Stomach (tissue), 19 donors: ENCODE measurements at places on chromosomes 2 and 18.

DNA sequence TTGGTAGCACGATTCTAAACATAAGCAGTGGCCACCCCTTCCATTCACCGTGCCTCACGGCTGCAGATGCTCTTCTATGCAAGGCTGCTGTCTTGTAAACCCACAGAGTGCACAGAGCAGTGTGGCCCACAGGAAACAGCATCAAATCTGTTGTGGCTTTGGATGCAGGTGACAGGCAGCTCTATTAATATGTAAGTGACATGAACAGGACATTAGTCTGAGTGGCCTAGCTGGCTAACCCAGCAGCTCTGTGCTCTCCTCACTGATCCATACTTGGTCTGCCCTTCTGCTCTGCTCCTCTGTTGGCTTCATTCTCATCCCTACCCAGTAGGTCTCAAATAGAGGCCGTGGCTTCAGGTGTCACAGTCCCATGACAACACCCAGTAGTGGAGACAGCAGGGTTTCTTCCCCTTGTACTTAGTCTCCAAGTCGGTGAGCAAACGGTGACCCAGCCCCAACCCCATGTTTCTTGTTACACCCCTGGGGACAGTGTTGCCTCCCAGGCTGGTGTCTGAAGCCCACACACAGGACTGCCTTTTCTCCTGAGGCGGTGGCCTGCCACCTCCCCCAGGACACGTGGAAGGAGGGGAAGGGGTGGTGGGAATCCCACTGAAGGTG, 5.8 kb downstream of the SH3RF3 start:
- no peak for DNase-seq

- DNase-seq, result no peak
Observed at GRCh38 chr18:26002375-26002910, 88.0 kb downstream of the SS18 start.

- DNase-seq, result no peak
Observed at GRCh38 chr18:74519320-74520095, 14.8 kb upstream of the CNDP1 start.

DNA sequence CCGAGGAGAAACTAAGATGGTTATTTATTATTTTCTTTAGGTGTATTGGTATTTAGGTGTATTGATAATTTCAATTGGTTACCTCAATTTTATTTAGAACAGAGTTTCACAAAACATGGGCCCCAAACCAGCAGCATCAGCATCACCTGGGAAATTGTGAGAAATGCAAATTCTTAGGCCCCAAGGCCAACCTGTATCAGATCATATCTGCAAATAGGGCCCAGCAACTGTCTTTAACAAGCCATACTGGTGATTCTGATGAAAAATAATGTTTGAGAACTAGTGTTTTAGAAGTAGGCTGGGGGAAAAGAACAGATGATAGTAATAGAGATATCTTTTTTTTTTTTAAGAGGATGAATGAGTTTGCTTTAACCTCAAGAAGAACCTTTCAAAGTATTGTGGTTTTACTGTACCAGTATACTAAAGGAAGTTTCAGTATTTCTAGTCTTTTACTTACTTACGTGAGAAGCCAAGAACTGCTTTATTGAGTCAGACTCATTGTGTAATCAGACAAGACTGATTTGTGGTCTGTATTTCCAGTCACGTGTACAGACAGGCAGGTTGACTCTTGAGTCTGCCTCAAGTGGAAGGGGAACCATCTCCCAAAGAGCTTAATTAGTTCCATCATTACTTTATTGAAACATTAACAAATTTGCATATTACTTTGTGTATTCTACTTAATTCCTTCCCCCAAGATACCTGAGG, 60.4 kb upstream of the GAREM1 start:
- DNase-seq, result no peak

- DNase-seq, result no peak
Observed at GRCh38 chr2:161946489-161947107, 127.4 kb downstream of the DPP4 start.

DNA sequence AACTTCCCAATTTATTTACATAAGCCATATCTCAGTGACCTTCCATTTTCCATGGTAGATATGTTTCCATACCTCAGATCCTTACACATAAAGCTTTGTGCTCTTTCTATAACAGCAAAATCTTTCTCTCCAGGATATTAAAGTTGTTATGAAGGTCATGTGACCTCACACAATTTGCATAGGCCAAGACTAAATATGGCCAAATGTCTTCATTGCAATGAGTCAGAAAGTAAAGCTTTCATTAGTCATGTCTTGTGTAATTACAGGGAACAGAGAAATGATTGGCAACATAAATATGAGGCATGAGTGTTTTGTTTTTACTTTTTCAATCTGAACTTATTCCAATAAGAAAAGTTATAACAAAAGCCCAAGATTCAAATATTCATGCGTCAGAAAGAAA, 243.5 kb downstream of the ASXL3 start:
- peak; percentile 58 for DNase-seq

GRCh38 chr2:56757884-56758545, 574.2 kb downstream of the CCDC85A start:
- DNase-seq, result no peak

- peak; percentile 83 for DNase-seq
Observed at GRCh38 chr2:20536619-20537422, 89.9 kb downstream of the RHOB start.

- DNase-seq, result no peak
Observed at GRCh38 chr2:196592331-196592910, 47.1 kb upstream of the CCDC150 start.

DNA sequence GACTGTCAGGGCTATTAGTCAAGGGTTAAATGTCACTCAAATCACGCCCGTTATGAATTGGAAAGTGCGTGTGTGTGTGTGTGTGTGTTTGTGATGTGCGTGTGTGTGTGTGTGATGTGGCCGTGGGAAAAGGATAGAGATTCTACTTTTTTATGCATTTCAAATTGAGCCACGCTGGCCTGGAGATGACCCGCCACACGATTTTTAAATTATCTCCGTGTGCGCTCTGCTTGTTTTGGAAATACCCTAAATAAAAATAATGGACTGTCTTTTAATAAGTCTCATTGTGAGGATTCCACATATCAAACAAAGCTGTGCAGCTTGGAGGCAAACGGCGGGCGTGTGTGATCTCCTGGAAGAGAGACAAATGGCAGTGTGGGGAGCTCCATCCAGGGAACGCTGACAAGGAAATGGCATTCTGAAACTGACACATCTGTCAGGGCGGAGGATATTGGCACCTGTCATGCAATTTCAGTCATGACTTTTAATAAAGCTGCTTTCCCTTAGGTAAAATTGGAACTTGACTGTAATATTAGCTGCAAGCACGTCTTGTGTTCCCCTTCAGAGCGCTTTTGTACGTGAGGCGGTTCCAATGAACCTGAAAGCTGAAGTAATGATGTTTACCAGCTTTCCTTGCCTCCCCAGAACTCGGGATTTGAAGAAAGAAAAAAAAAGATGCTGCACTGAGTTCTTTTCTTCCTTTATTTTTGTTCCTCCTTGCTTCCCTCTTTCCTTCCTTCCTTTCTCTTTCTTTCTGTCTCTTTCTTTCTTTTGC, 381.8 kb upstream of the SMIM21 start:
- DNase-seq, result no peak

DNA sequence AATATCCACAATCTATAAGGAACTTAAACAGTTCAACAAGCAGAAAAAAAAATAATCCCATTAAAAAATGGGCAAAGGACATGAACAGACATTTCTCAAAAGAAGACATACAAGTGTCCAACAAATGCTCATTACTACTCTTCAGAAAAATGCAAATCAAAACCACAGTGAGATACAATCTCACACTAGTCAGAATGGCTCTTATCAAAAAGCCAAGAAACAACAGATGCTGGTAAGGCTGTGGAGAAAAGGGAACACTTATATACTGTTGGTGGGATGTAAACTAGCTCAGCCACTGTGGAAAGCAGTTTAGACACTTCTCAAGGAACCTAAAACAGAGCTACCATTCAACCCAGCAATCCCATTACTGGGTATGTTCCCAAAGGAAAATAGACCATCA, 7.2 kb upstream of the CRYGB start:
- no peak for DNase-seq

GRCh38 chr2:196592911-196593881, 46.3 kb upstream of the CCDC150 start:
- peak; percentile 84 for DNase-seq

- DNase-seq, result no peak
Observed at GRCh38 chr2:165746501-165746900, 47.5 kb downstream of the GALNT3 start.

- no peak for DNase-seq
Observed at GRCh38 chr18:10145546-10145945, 231.7 kb downstream of the VAPA start.

DNA sequence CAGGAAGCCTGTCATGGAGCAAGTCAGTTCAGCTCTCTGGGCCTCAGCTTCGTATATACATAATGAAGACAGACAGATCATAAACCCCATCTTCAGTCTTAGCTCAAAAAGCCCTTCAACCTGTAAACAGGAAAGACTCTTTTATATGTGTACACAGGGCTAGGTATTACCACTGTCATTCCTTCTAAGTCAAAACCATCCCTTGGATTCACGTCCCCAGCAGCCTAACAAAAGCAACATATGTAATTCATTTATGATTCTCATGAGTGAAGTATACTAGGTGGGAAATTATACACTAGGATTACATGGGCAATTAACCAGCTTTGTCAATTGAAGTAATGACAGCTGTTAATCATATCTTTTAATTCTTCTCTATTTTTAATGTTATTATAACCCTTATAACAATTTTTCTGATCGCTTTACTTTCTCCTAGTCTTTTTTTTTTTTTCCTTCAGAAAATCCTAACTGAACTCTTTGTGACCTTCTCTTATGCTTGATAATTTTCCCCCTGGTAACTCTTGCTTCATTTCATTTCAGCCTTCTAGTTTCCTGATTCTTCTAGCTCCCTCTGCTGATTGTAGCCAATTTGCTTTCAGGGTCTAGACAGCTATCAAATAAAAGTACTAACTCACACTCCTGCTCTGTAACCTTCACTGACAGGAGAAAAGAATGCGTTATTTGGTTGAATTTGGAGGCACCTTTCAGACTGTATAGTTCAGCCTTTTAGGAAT, 99.7 kb downstream of the RBM43 start:
- DNase-seq, result peak; percentile 71

- DNase-seq, result no peak
Observed at GRCh38 chr18:49028091-49028490, 77.3 kb upstream of the SMAD7 start.

DNA sequence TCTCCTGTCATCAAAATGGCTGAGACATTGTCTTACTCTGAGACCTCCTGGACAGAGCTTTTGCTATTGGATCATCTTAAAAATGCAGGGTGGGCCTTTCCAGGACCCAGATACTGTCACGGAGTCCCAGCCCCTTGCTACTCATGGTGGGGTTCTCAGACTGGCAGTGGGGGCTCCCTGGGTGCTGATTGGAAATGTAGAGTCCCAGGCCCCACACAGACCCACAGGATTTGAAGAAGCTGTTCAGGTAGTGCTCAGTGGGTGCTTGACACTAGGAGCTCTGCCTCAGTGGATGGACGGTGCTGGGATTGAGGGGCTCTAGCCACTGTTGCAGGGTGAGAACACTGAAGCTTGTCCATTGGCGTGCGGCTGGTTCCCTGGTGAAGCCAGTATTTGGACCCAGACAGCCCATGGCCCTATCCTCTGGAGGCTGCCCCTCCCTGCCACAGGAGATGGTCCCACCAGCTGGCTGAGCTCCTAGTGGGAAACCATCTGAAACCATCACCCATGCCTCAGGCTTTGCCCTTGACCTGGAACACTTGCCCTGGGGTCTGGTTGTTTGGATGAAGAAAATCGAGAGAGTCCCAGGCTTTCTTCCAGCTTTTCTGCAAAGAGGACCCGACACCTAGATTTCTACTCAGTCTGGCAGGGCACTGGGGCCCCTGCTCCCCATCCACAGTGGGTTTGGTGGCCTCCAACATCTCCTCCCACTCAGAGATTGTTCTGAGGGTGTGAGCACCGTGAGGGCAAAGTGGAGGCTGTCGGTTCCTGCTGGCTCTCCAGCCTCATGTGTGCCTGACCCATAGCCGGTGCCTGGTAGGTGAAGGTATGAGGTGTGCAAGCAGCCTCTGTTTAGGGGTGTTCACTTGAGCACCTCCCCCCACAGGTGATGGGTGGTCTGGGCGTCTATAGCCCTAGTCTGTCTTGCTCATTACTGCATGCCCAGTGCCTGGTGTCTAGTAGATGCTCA, 30.1 kb downstream of the MROH2A start:
- peak; percentile 15 for DNase-seq

DNA sequence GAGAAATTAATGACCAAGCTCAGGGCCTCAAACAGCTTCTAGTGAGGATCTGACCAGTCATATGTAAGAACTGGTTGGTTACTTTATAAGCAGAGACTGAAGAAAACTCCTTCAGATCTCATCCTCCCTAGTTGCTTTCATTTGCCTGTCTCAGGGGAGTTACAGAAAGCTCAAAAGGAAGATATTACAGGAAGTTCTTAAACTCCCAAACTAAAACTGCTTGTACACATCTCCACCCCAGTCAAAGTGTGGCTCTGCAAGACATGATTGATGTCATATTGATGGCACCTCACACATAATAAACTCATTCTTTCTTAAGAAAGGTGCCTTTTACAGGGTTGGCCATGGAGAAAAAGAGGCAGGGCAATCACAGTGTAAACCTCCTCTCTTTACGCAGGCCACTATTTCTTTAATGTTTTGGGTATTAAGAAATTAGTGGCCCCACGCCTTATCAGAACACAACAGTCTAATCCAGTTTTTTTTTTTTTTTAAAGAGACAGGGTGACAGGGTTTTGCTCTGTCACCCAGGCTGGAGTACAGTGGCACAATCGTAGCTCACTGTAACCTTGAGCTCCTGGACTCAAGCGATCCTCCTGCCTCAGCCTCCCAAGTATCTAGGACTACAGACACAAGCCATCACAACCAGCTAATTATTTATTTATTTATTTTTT, 62.6 kb upstream of the STK17B start:
- no peak for DNase-seq

GRCh38 chr2:115574667-115575066, 1132.2 kb downstream of the DPP10 start:
- no peak for DNase-seq

GRCh38 chr2:241842620-241843211, 16.0 kb downstream of the PDCD1 start:
- DNase-seq, result peak; percentile 58

- DNase-seq, result no peak
Observed at GRCh38 chr2:136101042-136101441, 16.9 kb downstream of the CXCR4 start.

DNA sequence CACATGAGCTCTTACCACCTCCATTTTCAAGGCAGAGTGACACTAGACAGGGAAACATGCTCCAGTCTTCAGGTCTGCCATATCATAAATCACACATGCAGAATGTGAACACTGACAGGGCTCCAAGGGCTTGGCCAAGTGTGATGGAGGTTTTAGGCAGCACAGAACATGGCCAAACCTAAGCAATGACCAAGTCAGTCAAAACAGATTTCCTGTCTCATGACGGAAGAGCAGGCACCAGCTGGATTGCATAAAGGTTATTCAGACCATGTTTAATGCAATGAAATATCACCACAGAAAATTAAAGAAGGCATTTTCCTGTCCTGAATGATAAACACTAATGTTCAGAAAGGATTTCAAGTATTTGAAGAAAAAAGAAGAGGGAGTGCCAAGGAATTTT, 72.5 kb downstream of the SUMO1 start:
- DNase-seq, result no peak

DNA sequence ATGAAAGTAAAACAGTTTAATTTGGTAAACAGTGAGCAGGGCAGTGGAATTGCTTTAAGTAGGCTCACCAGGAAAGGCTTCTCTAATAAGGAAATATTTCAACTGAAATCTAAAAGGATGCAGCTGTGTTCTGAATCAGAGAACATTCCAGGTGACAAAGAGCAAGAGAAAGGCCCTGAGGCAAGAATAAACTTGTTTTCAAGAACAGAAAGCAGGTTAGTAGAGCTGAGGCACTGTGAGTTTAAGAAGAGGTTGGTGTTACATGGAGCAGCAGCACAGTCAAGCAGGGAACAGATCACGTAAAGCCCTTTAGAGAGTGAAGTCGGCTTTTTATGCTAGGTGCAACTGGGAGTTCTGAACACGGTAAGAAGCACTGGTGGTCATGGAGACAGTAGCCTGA, 57.0 kb upstream of the SCN1A start:
- DNase-seq, result peak; percentile 4
